HFFc6 (cell line): ENCODE measurements at places on chromosomes 4 and X. TPM values are rescaled to one million over a fixed set of nuclear protein-coding genes. Genes with fewer than 3 reads are reported as not detected.

DNA sequence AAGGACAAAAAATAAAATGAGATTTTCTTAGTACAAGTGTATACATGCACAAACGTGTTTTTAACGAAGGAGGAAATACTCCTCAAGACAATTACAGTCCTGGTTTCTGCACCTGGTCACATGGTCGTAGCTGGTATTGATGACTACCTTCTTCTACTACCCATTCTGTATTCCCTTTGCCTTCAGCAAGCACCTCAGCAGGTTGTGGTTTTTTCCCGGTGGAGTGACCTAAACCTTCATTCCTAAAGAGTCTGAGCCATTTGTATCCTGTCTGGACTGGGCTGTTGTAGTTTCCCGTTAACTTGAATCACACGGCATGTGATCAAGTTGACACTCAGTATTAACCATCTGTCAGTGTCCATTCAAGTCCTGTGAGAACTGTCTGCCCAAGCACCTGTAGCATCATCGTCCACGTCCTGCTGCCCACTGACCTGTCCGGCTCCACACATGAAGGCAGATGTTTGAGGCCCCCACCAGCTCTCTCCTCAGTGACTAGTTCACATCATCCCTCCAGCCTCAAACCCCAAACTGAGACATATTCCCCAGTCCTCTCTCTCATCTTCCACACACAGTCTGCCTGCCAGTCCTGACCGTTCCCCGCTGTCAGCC lies 31.1 kb upstream of the TBC1D14 start:
- DNase-seq, result no peak

Gene RAB39B
- 0.08 to 0.18 TPM (median 0.11 TPM) in 3 replicates for total RNA-seq

DNA sequence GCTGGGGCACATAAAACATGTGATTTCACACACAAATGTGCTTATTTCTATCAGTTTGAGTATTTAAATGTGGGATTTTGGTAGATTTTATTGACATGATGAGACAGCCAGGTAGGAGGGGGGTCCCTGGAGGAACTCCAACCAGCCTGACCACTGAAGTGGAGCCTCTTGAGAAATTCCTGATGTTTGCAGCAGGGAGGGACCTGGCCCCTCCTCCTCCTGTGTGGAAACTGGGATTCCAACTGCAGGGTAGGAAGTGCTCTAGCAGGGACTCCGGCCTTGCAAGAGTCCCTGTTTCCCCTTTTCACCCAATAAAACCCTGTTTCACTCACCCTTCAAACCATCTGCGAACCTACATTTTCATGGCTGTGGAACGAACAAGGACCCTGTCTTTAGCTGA lies 2224.0 kb upstream of the AGA start:
- DNase-seq, result no peak

- DNase-seq, result no peak
These were observed 32.9 kb upstream of the GRID2 start for GRCh38 chr4:92270908-92271307.

Gene BCAP31
- 204 to 295 TPM (median 293 TPM) in 3 replicates for total RNA-seq

Gene TEX11
- total RNA-seq, result not detected in 3 replicates

Gene TIGD4
- total RNA-seq, result 0.08 to 0.10 TPM in 2 of 3 replicates, not detected in the other

DNA sequence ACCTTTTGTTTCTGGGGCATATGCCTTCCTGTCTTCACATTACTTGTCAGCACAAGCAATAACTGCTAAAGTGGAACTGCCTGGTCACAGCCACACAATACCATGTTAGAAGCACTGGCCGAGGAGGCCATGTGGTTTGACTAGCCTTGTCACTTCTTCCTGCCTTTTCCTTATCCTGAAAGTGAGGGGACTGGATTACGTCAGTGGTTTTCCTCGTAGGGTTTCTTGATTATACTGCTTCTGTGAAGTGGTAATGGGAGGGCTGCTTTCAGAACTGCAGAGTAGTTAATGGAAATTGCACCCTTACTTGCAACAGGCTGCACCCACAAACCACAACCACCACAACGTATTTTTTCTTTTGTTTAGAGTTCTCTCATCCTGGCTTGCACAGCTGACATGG lies 26.6 kb downstream of the ZRSR2 start:
- DNase-seq, result no peak

DNA sequence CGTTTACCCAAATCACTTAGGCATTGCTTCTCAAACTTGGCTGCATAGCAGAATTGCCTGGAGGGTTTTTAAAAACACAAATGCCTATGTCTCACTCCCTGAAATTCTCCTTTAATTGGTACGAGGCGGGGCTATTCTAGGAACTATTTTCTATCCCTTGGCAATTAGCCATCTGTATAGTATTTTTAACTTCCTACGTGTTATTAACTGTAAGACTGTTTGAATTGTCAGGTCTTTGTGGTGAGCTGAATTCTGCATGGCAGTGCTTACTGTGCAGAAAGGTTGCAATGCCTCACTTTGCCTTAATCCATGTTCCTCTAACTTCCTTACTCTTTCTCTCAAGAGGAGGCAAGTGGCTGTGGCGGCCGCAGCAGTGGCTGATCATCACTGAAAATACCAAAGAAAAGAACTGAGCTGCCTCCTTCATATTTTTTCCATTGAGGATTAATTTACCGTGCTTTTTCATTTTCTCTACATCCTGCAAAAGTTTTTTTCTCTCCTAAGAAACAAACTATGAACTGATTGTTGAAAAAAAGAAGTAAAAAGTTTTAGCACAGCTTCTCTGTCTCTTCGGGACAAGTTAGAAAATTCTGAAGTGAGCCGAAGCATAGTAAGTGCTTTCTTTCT lies at the start of gene SHROOM3:
TSS of gene SHROOM3 (plus strand) at position 329 of the 627 bp plus-strand sequence. CDS start 824 bp downstream, outside the sequence.
- peak; percentile 29 for DNase-seq

DNA sequence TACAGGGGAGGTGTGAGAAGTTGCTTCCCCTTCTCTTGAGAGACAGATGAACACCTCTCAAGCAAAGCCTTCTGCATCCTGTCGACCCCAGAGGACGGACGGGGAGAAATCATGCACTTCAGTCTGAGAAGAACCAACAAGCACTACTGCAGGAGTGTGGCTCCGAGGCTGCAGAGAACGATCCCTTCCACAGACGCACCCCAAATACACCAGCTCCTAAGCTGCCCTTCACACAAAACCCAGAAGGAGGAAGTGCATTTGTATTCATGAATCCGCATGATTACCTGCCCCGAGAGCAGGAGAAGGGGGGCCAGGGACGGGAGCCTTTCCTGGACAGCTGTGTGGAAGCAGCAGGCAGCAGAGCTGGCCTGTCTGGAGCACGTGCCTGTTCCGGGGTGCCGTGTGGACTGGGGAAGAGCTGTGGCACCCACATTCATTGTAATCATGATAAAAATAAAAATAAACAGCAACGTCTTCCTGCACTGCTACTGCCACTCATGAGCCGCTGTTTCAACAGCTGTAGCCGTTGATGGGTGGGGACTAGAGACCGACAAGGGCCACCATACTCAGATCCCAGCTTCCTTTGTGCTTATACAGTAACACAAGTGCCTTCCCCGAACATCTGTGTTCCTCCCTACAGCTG lies 42.9 kb downstream of the ACSL1 start:
- DNase-seq, result no peak

DNA sequence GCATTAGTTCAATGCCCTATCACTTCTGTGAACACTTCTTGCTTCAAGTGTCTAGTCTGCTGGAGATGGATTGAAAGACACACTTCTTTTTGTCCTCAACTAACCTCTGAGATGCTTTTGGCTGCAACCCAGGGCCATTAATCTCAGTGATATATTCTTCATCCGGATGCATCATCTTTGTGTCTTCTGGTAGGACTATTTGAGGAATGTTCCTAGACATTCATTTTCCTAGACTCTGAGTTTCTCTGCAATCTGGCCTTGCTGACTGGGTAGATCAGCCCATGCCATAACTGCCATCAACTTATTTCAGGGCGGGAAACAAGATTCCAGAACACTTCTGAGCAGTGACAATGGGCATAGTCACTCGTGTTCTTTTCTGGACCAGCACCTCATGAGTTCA lies 329.4 kb downstream of the PDGFC start:
- DNase-seq, result peak; percentile 39

- DNase-seq, result no peak
These were observed 23.5 kb upstream of the SOWAHD start for GRCh38 chrX:119734897-119735339.

- peak; percentile 13 for DNase-seq
These were observed 325.2 kb upstream of the BMP3 start for GRCh38 chr4:80705311-80705710.

GRCh38 chrX:13009844-13010243 lies 34.6 kb downstream of the FAM9C start:
- no peak for DNase-seq

GRCh38 chr4:165610679-165611437 lies 232.1 kb downstream of the CPE start:
- DNase-seq, result no peak
